ENCODE measurements at places on chromosomes 4 and X.

DNA sequence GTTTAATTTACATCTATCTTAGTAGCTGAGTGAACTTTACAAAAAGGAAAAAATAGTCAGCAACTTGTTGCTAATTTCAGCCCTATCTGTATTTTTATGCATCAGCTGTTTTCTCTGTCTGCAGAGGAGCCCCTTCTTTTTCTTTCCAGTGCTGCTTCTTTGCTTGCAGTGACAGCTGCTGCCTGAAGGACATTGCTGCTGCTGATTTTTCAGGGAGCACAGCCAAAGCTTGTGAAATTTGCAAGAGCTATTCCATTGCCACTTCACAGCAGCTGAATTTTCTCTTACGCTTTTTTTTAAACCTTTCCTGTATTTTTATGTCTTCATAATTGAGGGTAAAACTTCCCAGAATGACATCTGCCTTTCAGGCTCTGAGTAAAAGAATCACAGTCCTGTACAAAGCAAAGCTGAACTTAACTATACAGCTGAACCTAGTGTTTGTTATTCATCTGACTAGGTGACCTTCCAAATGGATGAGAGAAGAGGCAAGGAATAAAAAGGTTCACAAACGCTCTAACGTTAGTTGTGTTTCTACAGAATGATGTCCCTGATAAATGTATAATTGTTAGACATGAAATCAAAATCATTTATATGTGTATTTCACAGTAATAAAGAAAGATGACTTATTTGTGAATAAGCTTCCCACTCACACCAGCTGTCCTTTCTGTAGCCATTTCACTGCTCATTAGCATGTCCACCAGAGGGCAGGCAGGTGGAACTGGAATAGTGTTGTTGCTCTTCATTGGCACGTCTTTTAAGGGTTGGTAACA, 541.4 kb downstream of the ADGRL3 start:
- DNase-seq: no peak

GRCh38 chr4:176323511-176324160, 3.9 kb downstream of the SPCS3 start:
- no peak for DNase-seq

DNA sequence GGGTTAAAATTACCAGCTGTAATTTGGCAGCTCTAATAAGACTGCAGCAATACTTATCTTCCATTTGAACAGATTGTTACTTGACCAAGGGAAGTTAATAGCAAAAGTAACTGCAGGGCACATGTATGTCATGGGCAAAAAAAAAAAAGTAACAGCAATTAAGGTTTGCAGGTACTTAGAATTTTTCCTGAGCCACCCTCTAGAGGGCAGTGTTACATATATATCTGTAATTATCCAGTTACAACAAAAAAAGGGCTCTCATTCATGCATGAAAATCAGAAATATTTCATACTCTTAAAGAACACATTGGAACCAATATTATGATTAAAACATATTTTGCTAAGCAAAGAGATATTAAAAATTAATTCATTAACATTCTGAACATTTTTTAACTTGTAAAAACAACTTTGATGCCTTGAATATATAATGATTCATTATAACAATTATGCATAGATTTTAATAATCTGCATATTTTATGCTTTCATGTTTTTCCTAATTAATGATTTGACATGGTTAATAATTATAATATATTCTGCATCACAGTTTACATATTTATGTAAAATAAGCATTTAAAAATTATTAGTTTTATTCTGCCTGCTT, 25.1 kb downstream of the XIAP start:
- DNase-seq: peak; percentile 59

DNA sequence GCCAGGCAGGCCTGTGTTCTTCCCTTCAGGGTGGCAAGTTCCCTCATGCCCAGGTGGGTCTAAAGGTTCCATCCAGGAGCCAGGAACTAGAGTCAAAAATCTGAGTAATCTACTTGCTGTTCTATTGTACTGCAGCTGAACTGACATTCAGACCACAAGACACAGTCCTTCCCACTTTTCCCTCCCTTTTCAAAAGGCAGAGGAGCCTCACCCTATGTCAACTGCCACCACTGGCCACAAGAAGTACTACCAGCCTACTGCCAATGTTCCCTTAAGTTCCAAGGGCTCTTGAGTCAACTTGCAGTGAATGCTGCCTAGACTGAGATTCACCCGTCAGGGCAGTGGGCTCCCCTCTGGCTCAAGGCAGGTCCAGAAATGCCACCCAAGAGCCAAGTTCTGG, 133.5 kb downstream of the FAM47B start:
- DNase-seq: peak; percentile 0

GRCh38 chrX:139559383-139560042, 29.0 kb downstream of the F9 start:
- peak; percentile 65 for DNase-seq

GRCh38 chr4:10013722-10014121, 7.6 kb downstream of the SLC2A9 start:
- DNase-seq: peak; percentile 58

DNA sequence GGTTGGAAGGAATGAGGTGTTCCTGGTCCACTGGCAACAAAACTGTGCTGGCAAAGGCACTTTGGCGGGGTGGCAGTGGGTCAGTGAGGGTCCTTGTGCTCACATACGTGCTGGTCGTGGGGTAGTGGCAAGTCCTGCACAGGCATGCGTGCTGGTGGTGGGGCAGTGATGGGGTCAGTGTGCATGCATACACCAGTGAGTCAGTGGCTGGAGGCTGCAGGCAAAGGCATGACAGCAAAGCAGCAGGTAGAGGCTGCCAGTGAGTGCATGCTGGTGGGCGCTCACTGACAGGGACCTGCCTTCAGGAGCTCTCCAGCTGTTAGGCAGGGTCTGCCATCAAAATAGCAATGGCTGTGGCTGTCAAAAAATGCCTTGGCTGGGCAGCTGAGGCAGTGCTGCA, 42.1 kb downstream of the TMPRSS11E start:
- DNase-seq: no peak

DNA sequence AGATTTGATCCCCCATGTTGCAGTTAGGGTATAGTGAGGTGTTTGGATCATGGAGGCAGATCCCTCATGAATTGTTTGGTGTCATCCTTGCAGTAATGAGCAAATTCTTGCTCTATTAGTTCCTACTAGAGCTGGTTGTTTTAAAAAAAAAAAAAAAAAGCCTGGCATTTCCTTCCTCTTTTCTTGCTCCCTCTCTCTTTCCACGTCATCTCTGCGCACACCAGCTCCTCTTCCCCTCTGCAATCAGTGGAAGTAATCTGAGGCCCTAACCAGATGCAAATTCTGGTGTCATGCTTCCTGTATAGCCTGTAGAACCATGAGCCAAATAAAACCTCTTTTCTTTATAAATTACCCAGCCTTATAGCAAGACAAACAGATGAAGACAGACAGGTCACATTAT, 24.5 kb downstream of the WDR17 start:
- no peak for DNase-seq

DNA sequence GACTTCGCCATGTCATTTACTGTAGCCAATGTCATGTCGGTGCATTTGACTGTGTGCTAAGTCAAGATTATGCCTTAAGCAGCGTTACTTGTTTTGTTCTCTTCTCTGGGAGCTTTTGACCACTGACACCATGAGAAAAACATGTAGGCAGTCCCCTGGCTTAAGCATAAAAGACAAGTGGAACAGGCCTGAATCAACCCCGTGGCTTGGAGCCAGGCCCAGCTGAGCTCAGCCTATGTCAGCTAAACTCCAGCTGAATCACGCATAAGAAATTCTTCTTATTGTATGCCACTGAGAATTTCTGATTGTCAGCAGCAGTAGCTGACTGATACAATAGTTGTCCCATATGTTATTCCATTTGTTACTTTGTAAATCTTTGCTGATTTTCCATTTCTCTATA, 261.9 kb downstream of the CBLL2 start:
- DNase-seq: peak; percentile 28

DNA sequence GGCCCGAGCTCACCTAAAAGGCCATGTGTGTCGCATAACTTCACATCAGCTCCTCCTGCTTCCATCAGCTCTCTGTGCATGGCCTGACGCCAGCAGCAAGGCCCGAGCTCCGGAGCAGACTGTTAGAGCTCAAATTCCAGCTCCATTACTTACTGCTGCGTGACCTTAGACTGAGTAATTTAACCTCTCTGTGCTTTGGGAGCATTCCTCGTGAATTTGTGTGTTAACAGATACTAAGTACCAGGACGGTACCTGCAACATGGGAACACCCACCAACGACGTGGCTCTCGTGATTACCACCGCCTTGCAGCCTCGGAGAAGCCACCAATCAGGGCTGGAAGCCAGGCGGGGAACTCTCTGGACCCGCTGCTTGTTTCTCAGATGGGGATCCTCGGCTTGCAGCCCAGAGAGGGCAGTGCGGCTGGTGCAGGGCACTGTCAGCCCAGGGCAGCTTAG, 12.9 kb downstream of the LETM1 start:
- no peak for DNase-seq

DNA sequence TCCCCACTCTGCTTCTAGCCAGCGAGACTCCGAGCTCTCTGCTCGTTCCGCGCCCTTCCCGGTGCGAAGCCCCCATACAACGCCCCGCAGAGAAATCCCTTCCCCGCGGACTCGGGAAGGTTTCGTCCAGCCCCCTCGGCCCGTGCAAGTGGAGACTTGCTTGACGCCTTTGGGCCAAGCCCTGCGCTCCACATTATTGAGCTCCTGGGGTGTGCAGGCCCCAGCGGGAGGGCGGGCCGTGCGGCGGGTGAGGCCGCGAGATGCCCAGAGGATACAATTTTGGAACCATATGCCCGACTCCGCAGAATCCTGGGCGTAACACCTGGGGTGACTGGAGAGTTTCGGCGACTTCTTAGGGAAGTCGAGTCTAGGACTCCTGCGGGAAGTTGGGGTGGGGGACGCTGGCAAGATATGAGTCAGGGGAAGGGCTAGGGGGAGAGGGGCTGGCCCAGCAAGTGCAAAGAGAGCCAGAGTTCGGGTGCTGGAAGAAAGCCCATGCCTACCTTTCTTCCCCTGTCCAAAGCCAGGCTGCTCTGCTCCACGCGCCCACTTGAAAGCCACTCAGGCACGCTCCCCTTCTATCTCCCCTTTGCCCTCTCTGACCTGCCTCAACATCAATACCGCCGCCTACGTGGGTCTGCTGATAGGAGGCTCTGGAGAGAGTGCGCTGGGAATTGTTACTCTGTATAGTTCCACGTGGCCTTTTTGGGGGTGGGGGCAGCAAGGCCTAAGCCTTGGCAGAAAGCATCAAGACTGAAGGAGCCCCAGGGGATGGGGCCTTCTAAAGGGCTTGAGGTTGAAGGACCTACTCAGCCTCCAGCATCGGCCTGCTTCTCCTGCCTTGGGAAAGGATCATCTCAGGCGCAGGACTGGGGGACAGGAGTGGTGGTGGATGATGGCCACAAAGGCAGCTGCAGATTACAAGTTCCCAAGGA, 1.2 kb upstream of the ELF4 start:
- DNase-seq: no peak

Data from SJCRH30 (cell line).